ENCODE measurements at places on chromosomes 2 and 18. TPM values are rescaled to one million over a fixed set of nuclear protein-coding genes. Genes with fewer than 3 reads are reported as not detected.

The TDRD15 gene
- polyA plus RNA-seq, result not detected

The C2orf68 gene
- 27.5 TPM for polyA plus RNA-seq

The TOGARAM2 gene
- not detected for polyA plus RNA-seq

The COLEC12 gene
- polyA plus RNA-seq, result not detected

The CDK15 gene
- polyA plus RNA-seq, result not detected

The NEMP2 gene
- 3.0 TPM for polyA plus RNA-seq

The FOXI3 gene
- polyA plus RNA-seq, result not detected

The DSG1 gene
- 0.16 TPM for polyA plus RNA-seq

The CAB39 gene
- 51.8 TPM for polyA plus RNA-seq

The ADRA2B gene
- not detected for polyA plus RNA-seq

The NPPC gene
- not detected for polyA plus RNA-seq

The KHK gene
- polyA plus RNA-seq, result 4.8 TPM

The SLC38A11 gene
- polyA plus RNA-seq, result not detected

The SPR gene
- polyA plus RNA-seq, result 28.5 TPM

The WDR75 gene
- polyA plus RNA-seq, result 60.4 TPM

The TRIM43B gene
- not detected for polyA plus RNA-seq

The CYP27A1 gene
- not detected for polyA plus RNA-seq

The NT5DC4 gene
- 5.0 TPM for polyA plus RNA-seq

The CCDC141 gene
- polyA plus RNA-seq, result not detected

The HOXD8 gene
- polyA plus RNA-seq, result not detected

The RAD51AP2 gene
- not detected for polyA plus RNA-seq

The MAP3K19 gene
- 0.29 TPM for polyA plus RNA-seq

The GPR75 gene
- 1.5 TPM for polyA plus RNA-seq

The MC5R gene
- polyA plus RNA-seq, result not detected

The SERPINB2 gene
- not detected for polyA plus RNA-seq

The UGT1A4 gene
- not detected for polyA plus RNA-seq

The TWIST2 gene
- not detected for polyA plus RNA-seq

The ABCA12 gene
- not detected for polyA plus RNA-seq

The CRYBA2 gene
- not detected for polyA plus RNA-seq

The KCNJ3 gene
- not detected for polyA plus RNA-seq

The VIT gene
- polyA plus RNA-seq, result not detected

The ITGA6 gene
- not detected for polyA plus RNA-seq
